HCT116 (cell line): ENCODE measurements at places on chromosomes 5 and 9.

DNA sequence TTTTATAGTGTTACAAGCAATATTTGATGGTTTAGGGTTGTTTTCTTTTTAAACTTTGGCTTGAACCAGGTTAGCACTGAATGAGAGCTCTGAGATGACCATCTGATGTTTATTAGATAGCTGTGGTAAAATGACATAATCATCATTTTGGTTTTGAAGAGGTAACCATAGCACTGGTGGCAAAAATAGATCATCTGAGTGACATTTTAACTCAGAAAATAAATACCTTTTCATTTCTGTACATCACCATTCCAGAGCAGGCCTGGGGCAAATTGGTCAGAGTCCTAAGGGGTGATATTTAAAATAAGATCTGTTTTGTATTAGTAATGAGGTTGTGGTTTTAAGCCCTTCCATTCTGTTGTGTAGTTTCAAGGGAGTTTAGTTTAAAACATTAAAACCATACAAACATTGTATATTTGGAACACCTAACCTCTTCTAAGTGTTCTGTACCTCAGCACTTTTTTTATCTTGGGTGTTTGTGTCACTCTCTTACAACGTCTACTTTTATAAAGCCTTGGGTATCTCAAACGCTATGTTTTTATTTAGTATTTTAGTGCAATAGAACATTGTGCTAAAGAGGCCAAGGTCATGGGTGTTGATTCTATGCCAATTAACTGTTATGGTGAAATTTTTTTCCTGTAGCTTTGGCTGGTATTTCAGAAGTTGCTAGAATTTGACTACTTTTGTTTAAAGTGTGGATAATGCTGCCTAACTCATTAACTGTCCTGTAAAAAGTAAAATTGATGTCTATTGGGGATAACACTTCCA, 166.1 kb downstream of the CD180 start:
- DNase-seq = no peak

GRCh38 chr5:108769352-108769751, 21.7 kb downstream of the FER start:
- DNase-seq = no peak

- no peak for DNase-seq
Measured at GRCh38 chr9:70409280-70409679, 5.2 kb downstream of the KLF9 start.

GRCh38 chr5:134148986-134149539, 27.7 kb downstream of the SKP1 start:
- no peak for DNase-seq

DNA sequence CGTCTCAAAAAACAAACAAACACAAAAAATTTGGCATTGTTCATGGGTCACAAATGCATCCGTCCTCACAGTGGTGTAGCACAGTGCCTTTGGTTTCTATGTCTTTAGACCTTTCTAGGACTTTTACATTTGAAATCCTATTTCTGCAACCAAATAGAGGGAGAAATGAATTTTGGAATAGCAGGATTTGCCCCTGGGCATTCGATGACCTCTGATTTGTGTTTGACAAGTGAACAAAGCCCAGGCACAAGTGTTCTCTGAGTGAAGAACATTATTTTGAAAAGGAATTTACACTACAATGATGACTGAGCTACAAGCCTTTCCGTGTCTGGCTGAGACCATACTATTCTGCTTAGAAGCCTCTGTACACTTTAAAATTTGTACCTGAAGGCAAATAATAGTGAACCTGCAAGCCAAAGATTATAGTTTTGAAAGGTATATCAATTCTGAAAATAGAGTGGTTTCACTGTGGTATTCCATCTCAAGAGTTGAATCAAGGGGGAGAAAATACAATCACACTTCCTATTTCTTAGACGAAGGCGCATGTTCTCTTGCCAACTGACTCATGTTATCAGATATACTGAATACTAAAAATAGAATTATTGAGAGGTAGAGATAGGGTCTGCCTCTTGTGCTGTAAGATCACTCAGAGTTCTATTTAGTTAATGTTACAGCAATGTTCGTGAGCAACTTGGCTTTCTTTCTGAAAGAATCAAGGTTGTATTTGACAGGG, 297.6 kb downstream of the KDM4C start:
- no peak for DNase-seq
